ENCODE measurements at places on chromosomes 16 and 17.
A peak's percentile ranks its signal among the peaks of the same experiment; 100 is the strongest.

DNA sequence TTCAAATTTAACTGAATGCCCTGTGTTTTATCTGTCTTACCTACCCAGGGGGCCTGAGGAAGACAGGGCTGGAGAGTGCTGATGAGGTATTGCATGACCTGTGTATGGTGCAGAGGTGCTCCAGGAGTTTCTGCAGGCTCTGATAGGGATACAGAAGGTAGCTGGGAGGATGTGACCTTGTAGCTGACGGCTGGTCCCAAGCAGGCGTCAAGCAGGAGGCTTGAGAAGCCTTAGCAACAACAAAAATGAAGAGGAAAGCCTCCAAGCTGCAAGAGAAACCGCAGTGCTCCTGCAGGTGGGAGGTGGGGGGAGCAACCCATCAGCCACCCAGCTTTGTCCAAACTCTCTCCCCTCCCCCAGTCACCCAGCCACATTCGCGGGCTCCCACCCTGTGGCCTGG lies 40.4 kb downstream of the LAT start:
- no peak for DNase-seq

DNA sequence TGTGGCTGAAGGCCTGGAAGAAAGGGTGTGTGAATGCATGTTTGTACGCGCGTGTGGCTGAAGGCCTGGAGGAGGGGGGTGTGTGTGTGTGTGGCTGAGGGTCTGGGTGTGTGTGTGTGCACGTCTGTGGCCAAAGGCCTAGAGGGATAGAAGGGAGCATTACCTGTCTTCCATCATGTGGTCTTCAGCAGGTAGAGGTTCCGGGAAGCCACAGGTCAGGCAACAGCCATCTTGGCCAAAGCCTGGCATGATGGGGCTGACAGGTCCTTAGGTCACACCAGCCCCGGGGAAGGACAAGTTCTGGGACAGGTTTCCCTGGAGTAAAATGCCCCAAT lies 5.2 kb downstream of the LITAFD start:
- DNase-seq, result no peak

DNA sequence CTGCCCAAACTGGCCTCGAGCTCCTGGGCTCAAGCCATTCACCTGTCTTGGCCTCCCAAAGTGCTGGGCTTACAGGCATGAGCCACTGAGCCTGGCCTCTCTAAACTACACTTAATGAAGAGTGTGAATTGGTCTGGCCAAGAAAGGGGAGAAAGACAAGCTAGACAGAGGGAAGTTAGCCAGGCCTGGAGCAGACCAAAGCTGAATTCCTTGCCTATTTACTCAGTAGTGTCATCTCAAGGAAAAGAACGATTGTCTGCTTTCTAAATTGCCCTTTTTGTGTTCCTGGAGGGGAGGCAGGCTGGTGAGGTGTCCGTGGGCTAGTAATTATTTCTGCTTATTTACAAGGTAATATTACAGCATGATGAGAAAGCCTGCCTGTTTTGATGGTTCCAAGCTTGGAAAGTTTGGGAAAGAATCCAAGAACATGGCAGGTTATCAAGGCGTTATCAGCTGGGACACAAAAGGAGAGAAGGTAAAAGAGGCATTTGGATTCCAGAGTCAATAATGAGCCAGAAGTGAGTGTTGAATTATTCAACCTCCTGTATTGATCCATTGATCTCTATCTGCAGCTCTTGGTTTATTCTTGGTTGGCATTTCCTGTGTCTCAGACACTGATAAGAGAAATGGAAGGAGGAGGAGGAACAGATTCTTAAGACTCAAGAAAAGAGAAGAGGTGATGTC lies 6.3 kb upstream of the CBFB start:
- no peak for DNase-seq

DNA sequence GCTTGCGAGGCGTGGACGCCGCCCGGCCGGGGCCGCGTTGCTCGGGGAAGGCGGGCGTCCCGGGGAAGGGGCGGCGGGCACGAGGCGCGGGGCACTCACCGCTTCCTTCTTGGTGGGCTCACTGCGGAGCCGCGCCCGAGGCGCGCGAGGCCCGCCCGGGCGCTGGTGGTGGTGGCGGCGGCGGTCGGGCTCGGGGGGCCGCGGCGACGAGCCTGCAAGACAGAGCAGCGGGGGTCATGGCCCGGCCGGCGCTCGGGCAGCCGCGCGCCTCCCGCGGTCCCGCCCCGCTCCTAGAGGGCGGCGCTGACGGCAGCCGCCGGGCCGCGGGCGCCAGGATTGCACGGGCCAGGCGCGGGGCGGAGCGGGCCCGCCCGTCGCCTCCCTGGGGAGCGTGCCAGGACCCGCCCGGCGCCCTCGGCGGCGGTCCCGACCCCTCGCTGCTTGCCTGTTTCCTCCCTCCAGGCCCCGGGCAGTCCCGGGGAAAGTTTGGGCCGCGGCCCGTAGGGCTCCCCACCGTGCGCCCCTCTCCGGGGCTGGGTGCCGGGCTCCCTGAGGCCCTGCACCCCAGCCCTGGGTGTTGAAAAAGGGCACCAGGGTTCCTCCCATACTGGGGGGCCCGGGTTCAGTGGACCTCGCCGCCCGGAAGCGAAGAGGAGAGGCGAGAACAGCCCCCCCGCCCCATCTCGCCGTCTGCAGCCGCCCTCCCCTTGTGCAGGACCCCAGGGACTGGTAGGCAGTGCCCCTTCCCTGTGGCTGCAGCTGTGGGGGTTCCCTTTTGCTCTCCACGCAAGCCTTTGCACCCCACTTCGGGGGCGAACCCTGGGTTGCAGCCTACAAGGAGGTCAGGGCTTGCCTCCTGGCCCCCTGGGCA lies at the start of gene C16orf74:
Gene C16orf74 (minus strand): TSS at position 270 of the 871 bp plus-strand sequence. CDS start 15,879 bp downstream, outside the sequence.
- no peak for DNase-seq

DNA sequence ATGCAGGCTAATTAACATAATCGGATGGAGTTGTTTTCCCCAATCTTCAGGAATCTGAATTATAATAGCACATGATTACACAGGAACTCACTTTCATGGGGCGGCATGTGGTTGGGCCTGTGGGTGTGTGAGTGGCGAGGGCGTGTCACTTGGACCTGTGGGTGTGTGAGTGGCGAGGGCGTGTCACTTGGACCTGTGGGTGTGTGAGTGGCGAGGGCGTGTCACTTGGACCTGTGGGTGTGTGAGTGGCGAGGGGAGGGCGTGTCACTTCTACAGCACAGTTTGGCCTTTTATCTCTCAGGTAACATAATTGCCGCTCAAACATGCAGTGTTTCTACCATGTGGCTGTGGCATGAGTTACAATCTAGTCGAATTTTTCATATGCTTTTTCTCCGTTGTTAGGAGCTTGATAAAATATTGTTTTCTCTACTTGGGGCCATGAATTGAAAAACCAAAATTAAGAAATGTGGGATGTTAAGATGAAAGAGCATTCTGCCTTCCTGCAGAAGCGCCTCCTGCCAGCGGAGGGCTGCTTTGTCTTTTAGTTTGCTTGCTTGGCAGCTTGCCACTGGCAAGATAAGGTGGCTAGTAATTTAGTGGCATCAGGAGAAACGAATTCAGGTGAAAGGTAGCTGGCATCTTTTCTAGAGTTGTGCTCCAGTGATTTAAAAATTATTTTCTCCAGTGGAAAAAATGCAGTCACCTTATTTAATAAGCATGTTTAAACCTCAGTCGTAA lies 36.2 kb downstream of the USP10 start:
- DNase-seq, result no peak

- no peak for DNase-seq
Measured at GRCh38 chr16:8634991-8635736, 13.7 kb downstream of the METTL22 start.

DNA sequence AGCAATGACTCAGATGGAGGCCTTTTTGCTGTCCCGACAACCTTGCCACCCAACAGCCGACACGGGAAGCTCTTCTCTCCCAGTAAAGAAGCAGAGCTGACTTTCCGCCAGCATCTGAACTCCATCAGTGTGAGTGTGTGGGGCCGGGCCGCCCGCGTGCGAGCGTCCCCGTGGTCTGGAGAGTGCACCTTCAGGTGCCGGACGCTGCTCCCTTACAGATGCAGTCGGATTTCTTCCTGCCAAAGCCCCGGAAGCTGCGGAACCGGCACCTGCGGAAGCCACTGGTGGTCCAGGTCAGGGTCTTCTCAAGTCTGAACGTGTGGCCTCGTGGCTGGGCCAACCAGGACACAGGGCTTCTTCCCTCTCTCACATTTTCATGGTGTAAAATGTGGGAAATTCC lies 15.5 kb upstream of the JPT2 start:
- DNase-seq, result no peak

GRCh38 chr17:74424657-74425056 lies 7.2 kb upstream of the GPRC5C start:
- DNase-seq, result no peak

DNA sequence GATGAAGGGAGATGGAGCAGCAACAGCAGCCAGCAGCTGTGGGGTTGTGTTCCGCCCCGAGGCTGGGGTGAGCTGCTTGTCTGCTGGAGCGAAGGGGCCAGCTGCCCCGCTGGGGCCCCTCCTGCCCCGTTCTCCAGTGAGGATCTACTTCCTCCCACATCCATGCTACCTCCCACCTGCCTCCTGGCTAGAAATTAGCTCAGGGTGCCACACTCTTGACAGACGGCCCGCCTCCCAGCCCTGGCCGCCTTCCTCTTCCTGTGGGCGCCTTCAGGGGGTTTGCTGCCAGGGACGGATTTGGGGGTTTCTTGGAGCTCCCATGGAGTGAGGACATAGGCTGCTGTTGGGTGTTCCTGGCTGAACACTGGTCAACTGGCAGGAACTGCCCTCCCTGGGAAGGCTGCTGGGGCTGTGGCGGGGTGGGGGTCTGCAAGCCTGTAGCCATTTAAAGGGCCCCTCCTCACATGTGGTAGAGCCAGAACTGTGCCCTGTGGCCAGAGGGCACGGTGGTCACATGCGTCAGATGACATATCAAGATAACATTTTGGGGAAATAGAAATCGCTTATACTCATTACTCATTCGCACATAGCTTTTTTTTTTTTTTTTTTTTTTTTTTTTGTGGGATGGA lies 13.1 kb downstream of the TBC1D24 start:
- DNase-seq, result peak; percentile 75

- no peak for DNase-seq
Measured at GRCh38 chr16:56143666-56144065, 47.6 kb upstream of the GNAO1 start.

DNA sequence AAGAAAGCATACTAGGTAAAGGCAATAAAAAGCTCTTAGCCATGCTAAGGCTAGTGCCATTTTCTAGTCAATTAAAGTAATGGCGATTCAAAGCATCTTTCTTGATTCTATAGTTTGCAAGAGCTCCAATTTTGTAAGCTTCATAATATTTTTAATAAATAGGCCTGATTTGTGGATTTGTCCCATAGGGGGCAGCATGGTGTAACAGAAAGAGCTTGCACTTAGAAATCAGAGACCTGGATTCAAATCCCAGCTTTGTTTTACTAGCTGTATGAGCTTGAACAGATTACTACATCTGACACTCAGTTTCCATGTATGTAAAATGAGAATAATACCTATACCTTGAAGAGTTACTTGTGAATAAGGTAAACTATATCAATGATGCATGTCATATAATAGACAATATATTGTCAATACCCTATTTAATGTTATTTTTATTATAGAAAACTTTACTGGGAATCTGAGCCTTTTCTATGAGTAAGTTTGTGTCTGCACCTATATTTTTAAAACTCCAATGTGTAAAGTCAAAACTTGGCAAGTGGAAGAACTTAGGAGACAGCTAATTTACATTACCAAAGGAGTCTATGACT lies 93.6 kb upstream of the NOG start:
- peak; percentile 46 for DNase-seq

- peak; percentile 46 for DNase-seq
Measured at GRCh38 chr17:21149621-21150020, 22.9 kb downstream of the DHRS7B start.

DNA sequence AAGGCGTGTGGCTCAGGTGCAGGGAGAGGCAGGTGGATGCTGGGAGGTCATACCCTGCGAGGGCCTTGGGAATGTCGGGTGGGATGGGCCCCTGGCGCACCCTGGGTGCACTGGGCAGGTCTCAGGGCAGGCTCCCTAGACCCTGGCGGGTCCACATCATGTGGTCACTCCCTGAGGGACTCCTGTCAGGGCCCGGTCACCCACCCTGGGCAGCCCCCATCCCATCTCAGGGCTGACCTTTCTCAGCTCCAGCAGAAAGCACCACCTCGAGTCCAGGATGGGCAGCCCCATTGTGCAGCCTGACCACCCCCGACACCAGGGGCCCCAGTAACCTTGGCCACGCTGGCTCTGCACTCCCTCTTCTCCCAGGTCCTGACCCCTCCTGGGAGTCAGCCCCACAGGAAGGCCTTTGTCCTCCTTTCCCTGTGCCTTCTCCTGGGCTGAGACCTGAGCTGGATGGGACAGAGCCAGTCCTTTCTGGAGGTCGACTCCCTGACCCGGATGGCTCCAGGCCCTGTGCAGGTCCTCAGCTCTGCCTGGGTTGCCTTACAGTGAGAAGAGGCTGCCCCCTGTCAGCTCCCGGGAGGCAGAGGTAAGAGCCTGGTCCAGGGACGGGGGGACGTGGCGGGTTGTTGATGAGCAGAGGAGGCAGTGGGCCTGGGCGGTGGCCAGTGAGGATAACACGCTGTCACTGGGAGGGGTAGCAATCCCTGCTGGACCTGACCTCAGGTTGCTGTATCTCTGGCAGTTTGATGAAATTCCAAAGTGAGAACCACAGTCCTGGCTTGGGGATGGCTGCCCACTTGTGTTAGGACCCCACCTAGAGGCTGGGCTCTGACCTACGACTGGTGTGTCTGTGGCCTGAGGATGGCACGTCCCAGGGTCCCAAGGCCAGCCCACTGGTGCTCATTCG lies 77.9 kb downstream of the GOSR1 start:
- peak; percentile 20 for DNase-seq

DNA sequence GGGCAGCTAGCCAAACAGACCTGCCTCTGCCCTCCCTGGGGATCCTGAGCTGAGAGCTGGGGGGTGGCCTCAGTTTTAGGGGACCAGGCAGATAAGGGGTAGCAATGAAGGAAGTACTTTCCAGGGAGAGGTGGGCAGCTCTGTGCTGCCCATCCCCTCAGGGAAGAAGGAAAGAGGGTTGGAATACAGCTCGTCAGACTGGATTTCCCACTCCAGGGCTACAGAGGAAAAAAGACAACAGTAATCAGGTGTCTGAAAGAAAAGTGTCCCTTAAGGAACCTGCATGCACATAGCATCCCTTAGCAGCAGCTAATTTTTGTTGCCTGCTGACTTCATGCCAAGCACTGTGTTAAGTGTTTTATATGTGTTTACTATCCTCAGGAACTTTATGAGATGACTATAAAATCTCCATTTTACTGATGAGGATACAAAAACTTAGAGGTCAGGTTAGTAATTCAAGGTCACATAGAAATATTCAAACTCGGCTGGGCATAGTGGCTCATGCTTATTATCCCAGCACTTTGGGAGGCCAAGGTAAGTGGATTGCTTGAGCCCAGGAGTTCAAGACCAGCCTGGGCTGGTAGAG lies 3.2 kb upstream of the MRPL58 start:
- no peak for DNase-seq

DNA sequence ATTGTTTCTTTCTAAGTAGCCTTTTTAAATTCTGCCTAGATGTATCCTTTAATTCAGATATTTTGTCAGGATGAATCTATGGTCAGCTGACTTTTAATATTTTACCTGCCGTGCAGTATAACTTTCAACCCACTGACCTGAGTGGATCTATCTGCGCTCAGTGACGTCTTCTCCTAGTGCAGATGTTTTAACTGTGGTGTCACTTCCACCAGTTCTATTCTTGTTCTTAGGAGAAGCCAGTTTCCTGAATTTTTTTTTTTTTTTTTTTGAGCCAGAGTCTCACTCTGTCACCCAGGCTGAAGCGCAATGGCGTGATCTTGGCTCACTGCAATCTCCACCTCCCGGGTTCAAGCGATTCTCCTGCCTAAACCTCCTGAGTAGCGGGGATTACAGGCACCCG lies 5.0 kb upstream of the TM4SF5 start:
- no peak for DNase-seq

- no peak for DNase-seq
Measured at GRCh38 chr17:50211249-50212120, 10.1 kb upstream of the COL1A1 start.

- no peak for DNase-seq
Measured at GRCh38 chr17:21004016-21004930, 38.5 kb downstream of the USP22 start.
